ENCODE measurements at places on chromosomes 12 and 14.

DNA sequence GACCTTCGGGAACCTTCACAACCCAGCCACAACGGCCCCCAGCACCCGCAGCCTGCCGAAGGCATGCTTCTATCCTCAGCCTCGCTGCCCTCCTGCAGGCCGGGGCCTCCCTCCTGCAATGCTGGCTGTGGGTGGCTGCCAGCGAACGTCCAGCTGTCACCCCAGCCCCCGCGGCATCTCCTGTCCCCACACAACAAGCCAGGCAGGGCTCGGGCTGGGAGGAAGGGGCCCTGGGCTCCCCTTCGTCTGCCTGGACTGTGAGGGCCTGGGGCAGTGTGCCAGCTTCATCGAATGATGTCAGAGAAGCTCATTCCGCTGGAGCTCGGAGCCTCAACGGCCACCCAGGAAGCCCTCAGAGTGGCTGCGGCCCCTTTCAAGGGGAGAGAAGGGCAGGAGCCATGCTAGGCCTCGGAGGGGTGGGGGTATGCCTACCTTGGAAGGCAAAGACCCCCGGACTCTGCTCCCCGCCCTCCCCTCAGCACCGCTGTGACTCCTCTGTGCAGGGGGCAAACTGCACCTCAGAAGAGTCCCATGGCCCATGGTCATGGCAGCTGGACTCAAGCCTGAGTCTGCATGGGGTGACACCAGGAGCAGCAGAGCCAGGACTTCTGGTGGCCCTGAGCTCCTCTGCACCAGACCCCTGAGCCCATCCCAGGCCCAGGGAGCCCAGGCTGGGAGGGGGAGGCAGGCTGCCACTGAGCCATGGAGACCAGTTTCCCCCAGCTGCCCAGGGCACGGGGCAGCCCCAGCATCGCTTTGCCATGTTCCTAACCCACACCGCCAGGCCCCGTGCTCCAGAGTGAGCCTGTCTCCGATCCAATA, 24.7 kb upstream of the C14orf180 start:
- DNase-seq = no peak

GRCh38 chr14:74155749-74156148, 71.0 kb downstream of the LIN52 start:
- no peak for DNase-seq

DNA sequence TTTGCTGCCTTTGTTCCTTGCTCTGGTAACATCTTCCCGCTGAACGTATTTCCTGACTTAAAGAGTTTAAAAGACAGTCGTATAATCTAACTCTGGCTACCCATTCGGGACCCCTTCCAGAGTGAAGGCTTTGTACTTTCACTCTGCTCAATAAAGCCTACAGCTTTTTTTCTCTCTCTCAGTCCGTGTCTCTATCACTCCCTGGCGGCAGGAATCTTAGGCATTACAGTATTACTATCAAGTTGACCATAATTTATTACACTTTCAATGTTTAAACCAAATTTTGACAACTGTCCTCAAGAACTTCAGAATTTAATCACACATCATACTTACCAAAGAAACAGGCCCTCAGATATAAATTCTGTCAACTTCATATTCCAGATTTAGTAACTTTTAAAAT, 967.9 kb downstream of the FSCB start:
- DNase-seq = no peak

DNA sequence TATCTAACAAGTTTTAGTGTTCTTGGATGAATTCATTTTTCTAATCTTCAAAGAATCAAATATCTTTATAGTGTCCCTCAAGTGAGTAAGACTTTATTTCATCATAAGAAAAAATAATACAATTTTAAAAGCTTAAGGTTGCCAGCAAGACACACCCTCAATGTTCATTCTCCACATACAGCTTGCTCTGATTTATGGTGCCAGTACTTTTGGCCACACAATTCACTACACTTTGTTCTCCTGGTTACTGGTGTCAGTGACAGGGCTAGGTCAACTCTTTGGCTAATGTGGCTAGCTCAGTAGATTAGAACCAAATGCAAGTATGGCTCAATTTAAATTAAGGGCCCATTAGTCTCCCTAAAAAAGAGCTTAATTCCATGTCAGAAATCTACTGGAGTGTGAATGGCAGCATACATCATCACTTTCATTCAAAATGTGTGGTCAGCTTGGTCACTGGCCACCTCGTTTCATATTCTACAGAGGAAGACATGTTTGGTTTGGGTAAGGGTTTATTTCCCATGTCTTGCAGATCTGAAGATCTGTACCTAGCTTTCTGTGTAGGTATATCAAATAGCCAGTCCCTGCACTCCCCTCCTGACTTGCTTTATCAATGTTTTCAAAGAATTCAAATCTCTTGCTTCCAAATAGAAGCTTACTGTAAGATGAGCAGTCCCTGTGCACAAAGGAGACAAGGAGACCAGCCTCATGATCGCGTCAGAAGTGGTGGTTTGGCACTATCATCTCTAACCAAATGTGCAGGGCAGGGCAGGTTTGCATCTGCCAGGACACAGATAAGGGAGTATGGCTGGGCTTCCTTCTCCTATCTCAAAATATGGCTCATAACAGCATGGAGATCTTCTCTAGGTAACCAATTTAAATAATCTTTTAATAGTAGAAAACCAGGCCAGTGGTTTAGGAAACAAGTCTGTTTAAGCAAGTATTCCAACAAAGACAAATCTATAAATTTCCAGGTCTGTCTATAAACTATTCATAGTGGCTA, 31.3 kb downstream of the HECTD4 start:
- DNase-seq = no peak

DNA sequence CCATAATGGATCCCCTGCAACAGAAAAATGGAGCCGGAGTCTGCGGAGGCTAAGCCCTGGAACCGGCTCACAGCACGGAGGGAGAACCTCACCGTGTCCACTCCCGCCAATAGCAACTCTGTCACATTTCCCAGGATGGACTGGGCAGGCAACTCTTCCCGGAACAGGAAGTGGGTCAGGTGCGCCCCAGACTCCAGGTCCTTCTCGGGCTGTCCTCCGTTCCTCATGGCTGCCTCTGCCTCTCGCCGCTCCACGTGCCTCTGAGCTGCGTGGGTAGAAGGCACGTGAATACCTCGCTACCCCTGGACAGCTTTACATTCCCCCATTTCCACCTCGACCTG, 2.2 kb downstream of the CYP27B1 start:
- no peak for DNase-seq

- DNase-seq = no peak
These were observed 219.8 kb downstream of the RPS29 start for GRCh38 chr14:49366416-49366815.

DNA sequence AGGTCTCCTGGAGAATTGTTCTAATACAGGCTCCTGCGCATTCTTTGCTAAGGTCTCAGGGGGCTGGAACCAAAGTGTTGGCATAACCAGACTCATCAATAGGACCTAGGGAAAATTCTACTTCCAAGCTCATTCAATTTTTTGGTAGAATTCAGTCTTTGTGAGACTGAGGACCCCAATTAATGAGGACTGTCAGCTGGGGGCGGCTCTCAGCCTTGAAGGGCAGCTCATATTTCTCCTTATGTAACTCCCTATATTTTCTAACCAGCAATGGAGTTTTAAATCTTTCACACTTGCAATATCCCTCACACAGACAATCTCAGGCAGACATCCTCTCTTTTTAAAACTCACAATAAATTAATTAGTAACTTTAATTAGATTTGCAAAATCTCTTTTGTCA, 476.4 kb upstream of the LRFN5 start:
- no peak for DNase-seq

DNA sequence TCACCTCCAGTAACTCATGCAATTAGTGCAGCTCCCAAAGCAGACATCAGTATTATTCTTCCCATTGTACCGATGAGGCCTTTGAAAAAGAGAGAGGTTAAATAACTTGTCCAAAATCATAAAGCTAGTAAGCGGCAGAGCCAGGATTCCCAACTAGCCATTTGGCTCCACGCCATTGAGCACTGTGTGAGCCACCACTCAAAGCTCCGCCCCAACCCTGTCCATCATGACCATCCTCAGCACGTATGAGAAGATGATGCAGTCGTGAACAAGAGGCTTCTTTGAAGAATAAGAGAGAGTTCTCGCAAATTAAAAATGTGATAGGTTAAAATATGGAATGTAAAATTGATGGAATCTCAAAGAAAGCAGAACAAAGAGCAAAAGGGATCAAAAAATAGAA, 14.6 kb downstream of the CLMN start:
- no peak for DNase-seq

- DNase-seq = no peak
These were observed 73.4 kb upstream of the EEA1 start for GRCh38 chr12:93002293-93003054.

DNA sequence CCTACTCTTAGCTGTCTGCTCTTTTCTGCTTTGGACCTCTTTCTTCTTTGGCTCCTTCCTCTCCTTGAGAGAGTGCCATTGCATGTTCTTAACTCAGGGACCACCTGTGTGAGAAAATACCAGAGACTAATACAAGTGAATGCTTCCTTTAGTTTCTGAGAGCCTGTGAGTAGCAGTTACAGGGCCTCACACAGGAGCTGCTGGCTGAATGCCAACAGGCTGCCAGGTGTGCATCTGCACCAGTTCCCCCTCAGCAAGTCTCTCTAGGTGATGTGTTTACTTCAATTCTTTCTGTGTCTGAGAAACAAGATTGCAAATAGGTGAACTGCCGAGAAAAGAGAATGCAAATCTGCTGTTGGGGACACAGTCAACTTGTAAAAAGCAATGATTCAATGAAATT, 108.2 kb downstream of the STXBP6 start:
- DNase-seq = no peak

GRCh38 chr12:26523708-26524150, 309.3 kb downstream of the ITPR2 start:
- no peak for DNase-seq

DNA sequence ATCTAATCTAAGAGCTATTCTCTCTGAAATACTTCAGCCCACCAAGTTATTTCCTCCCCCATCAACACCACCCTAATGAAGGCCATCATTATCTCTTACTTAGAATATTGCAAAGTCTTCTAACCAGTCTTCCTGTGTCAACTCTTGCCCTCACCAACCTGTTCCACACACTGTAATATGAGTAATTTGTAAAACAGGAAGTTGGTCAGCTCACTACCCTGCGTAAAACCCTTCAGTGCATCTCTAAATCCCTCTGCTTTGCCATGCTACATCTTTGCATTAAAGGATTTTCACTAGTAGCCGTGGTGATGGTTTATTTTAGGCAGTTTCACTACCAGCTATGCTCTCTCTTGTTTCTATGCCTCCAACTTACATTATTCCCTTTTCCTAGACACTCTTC, 70.0 kb downstream of the KIF21A start:
- DNase-seq = no peak

DNA sequence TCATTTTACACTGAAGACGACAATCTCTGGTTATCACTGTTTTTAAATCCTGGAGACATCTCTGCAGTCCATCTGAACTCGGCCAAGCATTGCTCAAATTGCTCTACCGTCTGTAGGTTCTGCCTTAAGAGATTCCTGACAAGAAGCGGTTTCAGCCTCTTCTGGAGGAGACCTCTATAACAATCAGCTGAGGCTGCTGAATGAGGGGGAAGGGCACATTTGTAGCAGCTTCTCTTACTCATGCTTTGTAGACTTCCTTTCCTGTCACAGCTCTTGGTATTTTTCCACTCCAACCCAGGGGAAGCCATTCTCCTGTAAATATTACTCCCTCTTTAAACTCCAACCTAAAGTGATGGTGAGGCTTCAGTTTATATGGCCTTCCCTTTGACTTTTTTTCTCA, 3.0 kb downstream of the ARG2 start:
- no peak for DNase-seq

DNA sequence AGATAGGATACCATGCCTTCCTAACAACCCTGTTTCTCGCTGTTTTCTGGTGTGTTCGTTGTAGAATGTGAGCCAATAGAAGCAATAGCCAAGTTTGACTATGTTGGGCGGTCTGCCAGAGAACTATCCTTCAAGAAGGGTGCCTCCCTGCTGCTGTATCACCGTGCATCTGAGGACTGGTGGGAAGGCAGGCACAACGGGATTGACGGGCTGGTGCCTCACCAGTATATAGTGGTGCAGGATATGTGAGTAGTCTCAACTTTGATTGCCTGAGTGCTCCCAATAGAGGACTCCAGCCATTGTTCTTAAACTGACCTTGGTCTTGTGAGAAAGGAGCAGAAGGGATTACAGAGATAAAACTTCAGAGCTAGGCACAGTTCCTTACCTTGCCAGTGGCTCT, 96.2 kb downstream of the KICS2 start:
- no peak for DNase-seq

DNA sequence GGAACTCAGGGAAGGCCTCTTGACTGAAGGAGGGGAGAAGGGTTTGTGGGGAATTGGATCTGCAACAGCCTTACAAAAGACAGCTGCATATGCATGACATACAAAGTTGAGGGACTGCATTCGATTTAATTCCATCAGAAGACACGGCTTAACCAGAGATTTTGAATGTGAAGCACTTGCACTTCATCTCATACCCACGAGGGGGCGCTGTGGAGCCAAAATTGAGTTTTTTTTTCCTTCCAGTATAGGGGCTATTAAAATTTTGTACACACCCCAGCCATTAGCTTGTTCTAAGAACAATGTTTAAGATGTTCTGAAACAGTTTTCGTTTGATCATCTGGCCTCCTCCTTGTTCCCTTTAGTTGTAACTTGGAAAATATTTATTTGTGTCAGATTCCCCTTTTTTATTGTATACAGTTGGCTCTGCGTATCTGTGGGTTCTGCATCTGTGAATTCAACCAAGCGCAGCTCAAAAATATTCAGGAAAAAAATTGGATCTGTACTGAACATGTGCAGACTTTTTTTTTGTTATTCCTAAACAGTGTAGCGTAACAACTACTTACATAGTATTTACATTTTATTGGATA, 1.6 kb downstream of the SUDS3 start:
- peak; percentile 58 for DNase-seq

DNA sequence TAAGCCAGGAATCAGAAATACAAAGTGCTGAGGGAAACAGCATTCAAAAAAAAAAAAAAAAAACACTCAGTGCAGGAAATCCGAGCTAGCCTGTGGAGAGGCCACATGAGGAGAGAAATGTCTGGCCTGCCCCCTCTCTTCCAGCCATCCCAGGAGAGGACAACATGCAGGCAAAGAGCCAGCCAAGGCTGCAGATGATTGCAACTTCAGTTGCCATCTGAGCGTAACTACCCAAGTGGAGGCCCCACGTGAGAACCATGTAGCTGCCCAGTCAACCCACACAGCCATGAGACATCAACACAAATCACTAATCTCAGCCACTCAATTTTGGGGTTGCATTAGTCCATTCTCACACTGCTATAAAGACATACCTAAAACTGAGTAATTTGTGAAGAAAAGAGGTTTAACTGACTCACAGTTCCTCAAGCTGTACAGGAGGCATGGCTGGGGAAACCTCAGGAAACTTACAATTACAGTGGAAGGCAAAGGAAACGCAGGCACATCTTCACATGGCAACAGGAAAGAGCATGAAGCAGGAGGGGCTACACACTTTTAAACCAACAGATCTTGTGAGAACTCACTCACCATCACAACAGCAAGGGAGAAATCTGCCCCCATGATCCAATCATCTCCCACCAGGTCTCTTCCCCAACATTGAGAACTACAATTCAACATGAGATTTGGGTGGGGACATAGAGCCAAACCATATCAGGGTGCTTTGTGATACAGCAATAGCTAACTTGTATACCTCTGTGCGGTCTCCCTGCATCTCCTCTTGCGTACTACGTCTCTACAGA, 161.1 kb downstream of the PIWIL1 start:
- DNase-seq = no peak

All from activated CD4-positive, CD25-positive, alpha-beta regulatory T cell treated with anti-CD3 and anti-CD28 coated beads, Interleukin-2, amount 50 U/mL, for 16 hours (primary cell).